ENCODE measurements at places on chromosomes 2 and 18.

- no peak for DNase-seq
These were observed 13.0 kb upstream of the RALB start for GRCh38 chr2:120239488-120240287.

DNA sequence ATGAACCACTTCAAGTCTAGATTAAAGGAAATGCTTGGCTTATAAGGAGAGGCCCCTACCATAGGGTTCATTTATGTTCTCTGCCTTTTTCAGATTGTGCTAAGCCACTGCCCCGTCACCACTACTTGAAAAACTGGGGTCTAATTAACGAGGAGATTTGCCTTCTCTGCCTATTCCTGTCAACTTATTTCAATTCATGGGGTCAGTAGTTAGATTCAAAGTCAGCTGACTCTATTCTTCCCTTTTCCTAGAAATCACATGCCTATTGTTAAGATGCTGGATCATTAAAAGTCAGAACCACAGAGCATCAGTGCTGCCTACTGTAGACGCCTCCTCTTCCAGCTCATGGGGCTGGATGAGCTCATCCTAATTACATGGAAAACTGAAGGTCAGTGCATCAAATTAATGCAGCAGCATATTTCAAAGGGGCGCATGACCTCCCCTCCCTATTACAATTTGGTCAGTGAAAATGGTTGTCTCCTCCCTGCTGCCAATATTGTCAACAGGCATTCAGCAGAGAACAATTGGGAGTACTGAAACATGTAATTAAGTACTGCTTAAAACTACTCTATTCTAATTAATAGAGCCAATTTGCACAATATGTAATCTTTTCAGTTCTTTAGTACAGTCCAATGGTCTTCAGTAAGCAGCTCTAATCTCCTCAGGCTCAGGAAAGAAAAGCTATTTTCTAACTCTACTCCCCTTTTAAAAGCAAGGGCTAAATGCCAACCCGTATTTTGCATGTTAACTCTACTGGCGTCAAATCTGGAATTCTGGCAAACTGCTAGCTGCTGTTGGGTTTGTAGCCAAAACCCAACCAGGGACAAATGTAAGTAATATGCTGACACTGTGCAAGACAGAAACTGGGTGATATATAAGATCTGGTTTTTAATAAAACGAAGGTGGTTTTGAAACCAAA lies 117.4 kb upstream of the ITGB6 start:
- DNase-seq, result no peak

- no peak for DNase-seq
These were observed 30.6 kb upstream of the GPD2 start for GRCh38 chr2:156405586-156405985.

- no peak for DNase-seq
These were observed 388.7 kb upstream of the MYT1L start for GRCh38 chr2:2719781-2720180.

GRCh38 chr2:166494140-166494624 lies at the start of gene SCN7A:
Gene SCN7A, minus strand, starts transcription at chr2:166494249. Its CDS starts 16,553 bp downstream, at chr2:166477696.
- no peak for DNase-seq

DNA sequence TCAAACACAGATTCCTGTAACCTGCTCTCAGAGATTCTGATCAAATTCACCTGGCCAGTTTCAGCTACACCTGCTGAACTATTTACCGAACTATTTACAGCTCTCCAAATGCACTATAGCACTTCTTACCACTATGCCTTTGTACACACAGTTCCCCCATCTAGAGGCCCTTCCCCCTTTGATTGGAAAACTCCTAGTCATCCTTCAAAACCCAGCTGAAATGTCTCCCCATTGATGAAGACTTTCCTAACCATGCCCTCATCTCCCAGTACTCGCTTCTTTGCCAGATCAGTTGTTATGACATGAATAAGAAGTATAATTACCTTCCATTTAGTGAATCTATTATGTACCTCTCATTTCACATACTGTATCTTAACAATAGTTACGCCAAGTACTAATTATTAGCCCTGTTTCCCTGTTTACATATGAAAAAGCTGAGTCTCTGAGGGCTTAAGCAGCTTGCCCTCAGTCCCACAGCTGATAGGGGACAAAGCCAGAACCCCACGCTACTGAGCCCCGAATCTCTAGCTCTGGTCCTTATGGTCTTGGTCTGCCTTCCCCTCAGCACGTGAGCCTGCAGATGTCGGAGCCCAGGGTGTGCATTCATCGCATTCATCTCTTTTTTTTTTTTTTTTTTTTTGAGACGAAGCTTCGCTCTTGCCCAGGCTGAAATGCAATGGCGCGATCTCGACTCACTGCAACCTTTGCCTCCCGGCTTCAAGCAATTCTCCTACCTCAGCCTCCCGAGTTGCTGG lies 64.7 kb upstream of the ASAP2 start:
- no peak for DNase-seq

DNA sequence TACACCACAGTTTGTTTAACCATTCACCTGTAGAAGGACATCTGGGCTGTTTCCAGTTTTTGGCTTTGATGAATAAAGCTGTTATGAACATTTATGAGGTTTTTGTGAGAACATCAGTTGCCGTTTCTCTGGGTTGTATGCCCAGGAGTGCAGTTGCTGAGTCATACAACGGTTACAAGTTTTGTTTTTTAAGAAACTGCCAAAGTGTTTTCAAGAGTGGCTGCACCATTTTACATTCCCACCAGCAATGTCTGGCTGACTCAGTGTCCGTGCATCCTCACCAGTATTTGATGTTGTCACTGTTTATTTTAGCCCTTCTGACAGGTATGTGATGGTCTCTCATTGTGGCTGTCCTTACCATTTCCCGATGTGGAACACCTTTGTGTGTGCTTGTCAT lies 48.0 kb upstream of the GPR17 start:
- DNase-seq, result no peak

DNA sequence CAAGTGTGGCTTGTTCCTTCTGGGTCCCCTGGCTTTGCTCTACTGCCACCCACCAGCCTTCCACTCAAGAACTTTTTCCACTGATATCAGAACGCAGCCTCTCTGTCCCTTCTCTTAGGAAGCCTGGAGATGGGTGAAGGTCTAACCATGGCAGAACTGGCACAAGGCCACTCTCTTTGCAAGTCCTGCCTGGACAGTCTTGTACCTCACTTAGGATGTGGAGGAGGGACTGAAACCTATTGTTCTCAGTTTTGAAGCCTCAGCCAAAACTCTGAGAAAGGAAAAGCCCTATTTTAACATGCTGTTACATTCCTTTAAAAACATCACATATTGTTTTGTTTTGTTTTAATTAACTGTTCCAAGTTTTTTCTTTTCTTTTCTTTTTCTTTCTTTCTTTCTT lies 58.9 kb upstream of the NCOA1 start:
- DNase-seq, result no peak

DNA sequence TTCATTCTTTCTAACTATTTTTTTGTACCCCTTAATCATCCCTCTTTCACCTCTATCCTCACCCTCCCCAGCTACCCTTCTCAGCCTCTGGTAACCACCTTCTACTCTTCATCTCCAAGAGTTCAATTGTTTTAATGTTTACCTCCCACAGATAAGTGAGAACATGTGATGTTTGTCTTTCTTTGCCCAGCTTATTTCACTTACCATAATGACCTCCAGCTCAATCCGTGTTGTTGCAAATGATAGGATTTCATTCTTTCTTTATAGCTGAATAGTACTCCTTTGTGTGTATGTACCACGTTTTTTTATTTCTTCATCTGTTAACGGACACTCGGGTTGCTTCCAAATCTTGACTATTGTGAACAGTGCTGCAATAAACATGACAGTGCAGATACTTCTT lies 22.1 kb upstream of the TMEM37 start:
- no peak for DNase-seq

DNA sequence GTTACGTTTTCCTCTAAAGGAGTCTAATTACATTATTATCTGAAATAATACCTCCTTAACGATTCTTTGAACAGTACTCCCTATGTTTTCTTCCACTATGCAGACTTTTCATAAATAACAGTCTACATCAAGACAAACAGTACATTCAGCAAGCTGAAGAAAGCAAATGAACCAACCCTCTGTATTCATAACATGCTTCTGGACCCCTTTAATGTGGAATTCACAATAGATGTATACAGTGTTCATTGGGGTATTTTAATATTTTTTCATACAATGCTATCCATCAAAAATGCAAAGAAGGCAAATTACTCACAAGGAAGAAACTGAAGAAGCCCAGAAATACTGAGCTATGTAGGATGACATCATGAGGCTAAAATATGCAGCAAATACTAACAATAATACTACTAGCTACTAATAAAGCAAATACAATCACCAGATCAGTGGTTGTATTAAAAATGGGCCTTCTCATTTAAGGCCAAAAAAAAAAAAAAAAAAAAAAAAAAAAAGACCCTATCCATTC lies 408.6 kb downstream of the MTX2 start:
- no peak for DNase-seq

DNA sequence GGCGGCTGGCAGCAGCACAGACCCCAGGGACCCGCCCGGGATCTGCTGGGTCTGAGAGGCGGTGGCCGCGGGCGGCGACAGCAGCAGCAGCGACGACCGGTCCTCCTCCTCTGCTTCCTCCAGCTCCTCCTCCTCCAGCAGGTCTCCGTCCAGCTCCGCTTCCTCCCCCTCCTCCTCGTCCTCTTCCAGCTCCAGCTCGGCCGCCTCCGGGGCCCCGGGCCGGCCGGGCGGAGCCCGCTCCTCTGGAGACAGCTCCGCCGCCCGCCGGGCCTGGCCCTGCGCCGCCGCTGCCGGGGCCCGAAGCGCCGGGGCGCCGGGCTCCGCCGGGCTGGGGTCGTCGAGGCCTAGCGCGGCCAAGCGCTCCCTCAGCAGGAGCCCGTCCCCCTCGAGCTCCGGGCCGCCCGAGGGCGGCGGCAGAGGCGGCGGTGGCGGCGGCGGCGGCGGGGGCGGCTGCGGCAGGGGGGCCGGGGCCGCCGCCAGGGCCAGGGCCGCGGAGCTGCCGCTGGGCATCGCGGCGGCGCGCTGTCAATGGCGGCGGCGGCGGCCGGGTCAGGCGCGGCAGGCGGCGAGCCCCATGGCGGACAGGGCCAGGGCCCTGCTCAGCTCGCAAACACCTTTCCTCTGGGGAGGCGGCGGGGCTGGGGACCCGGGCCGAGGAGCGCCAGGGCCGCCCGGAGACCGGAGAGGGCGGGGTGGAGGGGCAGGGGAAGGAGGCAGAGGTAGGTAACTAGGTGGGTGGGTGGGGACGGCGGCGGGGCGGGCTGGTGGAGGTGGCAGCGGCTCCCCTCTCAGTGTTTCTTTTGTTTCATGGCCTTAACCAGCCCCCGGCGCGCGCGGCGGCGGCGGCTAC lies 445 bp downstream of the MEX3C start:
- DNase-seq, result no peak

- DNase-seq, result no peak
These were observed 42.7 kb downstream of the EPHA4 start for GRCh38 chr2:221529177-221529942.

GRCh38 chr2:209761566-209761965 lies 10.1 kb upstream of the UNC80 start:
- no peak for DNase-seq

GRCh38 chr2:105180491-105180972 lies 61.0 kb upstream of the GPR45 start:
- no peak for DNase-seq

Data from stimulated activated CD4-positive, alpha-beta T cell treated with anti-CD3 and anti-CD28 coated beads, TNF-alpha, amount 100 ng/mL, for 24 hours (primary cell).